ENCODE measurements at places on chromosomes 13 and 19. TPM values are rescaled to one million over a fixed set of nuclear protein-coding genes. Genes with fewer than 3 reads are reported as not detected.

PTGIR gene
- total RNA-seq: not detected

ZNF527 gene
- total RNA-seq: 26.8 TPM

ERICH6B gene
- total RNA-seq: not detected

SLAIN1 gene
- total RNA-seq: 600 TPM

REEP6 gene
- 0.31 TPM for total RNA-seq

CEACAM3 gene
- not detected for total RNA-seq

NUFIP1 gene
- 7.5 TPM for total RNA-seq

C19orf73 gene
- total RNA-seq: 0.47 TPM
